ENCODE measurements at places on chromosomes 16 and 17.
A peak's percentile ranks its signal among the peaks of the same experiment; 100 is the strongest.

- DNase-seq = no peak
Measured at GRCh38 chr16:8812162-8812843, 14.7 kb downstream of the PMM2 start.

DNA sequence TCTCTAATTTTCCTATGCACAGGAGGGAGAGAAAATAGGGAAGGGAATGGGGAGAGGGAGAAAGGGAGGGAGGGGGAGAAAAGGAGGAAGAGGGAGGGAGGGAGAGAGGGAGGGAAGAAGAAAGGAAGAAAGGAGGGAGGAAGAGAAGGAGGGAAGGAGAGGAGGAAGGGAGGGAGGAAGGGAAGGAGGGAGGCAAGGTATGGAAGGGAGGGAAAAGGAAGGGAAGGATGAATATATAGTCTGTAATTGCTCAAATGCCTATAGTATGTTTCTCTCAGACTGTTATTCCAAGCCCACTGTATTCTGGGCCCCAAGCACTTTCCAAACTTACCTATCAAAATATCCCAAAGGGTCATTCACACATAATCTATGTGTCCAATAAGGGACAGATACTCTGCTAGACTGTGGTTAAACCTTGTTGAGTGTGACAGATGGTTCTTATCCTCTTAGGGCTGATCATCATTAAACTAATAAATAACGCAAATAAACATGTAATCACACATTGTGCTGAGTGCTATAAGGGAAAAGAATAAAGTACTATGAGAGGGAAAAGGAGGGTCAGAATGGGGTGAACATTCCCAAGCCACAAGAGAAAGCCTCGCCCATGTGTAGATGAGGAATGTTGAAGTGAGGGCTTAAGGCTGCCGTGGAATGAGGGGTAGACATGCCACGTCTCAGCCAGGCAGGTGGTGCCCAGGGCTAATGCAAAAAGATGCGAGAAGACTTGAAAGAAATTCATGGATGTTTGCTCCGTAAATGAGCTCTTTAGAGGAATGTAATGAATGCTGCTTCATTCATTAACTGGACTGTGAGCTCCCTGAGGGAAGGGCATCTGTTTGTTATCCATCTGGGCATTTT, 30.6 kb downstream of the ASIC2 start:
- no peak for DNase-seq

- DNase-seq = no peak
Measured at GRCh38 chr17:17855976-17856375, 19.2 kb upstream of the SREBF1 start.

DNA sequence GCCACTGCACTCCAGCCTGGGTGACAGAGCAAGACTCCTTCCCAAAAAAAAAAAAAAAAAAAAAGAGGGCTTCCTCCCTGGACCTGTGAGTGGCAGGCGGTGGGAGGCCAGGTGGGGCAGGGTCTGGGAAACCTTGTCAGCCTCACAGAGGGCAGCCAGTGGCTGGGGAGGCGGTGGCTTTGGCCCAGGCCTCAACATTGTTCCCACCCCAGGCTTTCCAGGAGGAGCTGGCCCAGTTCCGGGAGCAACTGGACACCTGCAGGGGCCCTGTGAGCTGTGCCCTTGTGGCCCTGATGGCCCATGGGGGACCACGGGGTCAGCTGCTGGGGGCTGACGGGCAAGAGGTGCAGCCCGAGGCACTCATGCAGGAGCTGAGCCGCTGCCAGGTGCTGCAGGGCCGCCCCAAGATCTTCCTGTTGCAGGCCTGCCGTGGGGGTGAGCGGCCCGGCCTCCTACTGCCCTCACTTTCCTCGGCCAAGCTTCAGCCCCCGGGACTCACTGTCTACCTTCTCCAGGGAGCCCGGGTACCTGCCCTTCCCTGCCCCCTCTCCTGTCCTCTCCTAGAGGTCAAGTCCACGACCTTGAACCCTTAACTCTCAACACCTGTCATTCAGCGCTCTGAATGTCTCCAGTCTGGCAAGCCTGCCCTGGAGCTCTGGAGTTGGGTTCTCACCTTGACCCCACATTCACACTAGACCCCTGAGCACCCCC, 12.4 kb downstream of the ZNF213 start:
- no peak for DNase-seq

DNA sequence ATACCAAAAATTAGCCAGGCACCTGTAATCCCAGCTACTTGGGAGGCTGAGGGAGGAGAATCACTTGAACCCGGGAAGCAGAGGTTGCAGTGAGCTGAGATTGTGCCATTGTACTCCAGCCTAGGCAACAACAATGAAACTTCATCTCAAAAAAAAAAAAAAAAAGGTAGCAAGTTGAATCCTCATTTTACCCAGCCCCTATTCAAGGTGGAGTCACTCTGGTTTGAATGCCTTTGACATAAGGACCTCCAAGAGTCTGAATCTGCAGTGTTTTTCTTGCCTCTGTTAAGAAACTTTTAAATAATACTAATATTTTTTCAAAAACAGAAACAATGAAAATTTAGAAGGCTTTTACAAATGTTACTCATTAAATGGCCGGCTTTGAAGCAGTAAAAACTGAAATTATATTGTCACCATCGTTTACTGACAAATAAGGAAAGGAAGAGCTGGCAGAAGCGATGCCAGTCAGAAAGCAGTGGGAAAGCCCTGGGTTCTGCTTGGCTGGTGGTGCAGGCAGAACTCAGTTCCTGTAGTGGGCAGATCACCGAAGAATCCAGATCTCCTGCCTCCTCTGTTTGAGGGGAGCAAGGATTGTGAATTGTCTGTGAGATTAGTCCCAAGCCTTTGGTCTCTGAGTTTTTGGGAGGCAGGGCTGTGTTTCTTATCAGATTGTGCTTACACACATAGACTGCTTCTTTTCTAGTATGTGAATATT, 99.7 kb upstream of the HAS3 start:
- no peak for DNase-seq

- no peak for DNase-seq
Measured at GRCh38 chr16:78695391-78695790, 595.9 kb downstream of the WWOX start.

DNA sequence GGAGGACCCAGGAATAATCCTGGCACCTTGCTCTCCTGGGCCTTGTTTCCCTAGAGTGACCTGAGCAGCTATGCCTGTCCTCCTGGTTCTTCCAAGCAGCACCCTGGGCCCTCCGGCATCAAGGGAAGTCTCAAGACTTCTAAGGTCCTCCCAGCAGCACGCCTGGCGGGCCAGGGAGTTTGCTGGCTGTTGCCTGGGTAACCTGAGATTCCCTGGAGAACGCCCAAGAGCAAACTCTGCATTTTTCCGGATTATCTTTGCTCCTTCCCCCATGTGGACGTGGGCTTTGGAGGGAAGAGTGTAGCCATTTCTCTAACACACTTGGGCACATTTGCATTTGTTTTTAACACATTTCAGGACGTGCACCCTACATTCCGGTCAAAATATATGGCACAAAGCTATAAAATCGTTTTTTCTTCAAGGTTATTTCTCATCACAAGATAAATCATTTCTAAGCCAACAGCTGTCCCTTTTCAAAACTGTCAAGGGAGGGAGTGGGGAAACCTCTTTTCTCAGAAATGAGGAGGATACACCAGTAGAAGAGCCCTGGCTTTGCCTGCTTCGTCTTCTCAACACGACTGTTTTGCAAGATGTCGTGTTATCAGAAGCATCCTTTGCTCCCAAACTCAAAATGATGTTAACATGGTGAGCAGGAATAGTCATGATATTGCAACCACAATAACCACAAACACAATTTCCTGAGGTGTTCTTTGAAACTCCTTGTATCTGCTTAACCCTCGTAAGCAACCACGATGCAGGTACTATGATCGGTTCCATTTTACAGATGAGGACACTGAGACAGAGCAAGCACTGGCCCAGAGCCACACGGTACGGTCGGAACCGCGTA, 116.5 kb downstream of the ADCY9 start:
- no peak for DNase-seq

DNA sequence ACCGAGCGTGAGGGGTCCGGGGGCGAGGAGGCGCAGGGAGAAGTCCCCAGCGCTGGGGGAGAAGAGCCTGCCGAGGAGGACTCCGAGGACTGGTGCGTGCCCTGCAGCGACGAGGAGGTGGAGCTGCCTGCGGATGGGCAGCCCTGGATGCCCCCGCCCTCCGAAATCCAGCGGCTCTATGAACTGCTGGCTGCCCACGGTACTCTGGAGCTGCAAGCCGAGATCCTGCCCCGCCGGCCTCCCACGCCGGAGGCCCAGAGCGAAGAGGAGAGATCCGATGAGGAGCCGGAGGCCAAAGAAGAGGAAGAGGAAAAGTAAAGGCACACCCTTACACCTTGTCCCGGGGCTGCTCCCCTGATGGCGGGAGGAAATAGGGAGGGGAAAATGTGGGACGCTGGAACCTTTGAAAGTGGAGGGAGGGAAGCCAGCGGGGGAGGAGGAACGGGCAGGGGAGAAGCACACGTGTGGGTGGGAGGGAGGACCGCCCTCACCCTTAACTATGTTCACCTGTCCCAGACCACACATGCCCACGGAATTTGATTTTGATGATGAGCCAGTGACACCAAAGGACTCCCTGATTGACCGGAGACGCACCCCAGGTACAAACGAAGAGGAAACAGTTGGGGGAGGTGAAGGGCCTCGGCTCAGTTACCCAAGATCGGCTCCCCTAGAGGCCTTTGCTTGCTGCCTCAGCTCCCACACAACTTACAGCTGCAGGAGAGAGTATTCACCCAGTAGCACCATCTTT, 916 bp downstream of the PAGR1 start:
- peak; percentile 58 for DNase-seq

DNA sequence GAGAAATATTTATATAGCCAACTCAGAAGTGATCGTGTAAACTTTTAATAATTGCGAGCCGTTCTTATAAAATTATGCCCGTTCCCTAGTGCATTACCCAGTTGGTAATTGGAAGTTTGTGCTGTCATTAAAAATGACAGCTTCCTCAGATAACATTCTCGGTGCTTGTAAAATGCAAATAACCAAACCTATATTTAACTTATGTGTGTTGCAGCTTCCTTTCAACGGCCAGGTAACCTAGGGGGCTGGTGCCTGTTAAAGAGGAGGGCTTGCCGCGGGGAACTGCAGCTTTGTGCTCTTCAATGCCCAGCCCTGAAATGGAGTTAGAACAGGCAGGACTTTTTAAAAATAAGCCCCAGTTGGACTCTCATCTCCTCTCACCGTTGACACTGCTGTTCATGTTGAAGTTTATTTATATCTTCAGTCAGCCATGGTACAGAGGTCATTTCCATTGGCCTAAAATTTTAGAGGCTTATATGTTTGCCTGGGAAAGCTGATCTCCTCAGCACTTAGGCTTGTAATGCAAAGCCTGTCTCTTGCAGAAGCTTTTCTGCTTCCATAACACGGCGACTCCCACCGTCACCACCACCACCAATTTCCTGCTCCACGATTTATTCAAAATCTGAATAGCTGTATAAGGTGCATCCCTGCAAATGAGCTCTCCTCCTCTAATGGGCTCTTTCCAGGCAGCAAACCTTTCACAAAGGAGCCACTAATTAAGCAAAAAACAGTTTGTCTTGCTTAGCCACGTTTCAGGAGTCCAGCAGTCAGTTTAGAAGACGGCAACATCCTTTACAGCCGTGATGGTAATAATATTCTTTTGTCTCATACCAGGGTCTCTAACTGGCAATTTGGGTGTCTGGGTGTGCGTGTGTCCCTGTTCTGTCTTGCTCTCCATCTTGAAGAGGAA, 74.7 kb downstream of the RPA1 start:
- DNase-seq = no peak

DNA sequence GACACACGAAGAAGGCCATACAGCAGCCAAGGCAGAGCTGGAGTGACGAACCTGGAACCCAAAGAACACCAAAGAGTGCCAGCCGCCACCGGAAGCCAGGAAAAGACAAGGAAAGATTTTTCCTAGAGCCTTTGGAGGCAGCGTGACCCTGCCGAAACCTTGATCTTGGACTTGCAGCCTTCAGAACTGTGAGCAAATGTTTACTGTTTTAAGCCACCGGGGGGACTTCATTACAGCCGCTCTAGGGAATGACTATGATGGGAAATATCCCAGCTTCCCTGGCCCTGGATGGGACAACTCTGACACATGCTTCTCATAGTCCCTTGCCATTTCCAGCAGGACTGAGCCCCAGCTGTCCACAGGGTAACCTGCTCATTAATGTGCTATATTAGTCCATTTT, 270.6 kb downstream of the HAPSTR1 start:
- DNase-seq = no peak

GRCh38 chr17:79835470-79835899, 3.8 kb downstream of the CBX4 start:
- no peak for DNase-seq

DNA sequence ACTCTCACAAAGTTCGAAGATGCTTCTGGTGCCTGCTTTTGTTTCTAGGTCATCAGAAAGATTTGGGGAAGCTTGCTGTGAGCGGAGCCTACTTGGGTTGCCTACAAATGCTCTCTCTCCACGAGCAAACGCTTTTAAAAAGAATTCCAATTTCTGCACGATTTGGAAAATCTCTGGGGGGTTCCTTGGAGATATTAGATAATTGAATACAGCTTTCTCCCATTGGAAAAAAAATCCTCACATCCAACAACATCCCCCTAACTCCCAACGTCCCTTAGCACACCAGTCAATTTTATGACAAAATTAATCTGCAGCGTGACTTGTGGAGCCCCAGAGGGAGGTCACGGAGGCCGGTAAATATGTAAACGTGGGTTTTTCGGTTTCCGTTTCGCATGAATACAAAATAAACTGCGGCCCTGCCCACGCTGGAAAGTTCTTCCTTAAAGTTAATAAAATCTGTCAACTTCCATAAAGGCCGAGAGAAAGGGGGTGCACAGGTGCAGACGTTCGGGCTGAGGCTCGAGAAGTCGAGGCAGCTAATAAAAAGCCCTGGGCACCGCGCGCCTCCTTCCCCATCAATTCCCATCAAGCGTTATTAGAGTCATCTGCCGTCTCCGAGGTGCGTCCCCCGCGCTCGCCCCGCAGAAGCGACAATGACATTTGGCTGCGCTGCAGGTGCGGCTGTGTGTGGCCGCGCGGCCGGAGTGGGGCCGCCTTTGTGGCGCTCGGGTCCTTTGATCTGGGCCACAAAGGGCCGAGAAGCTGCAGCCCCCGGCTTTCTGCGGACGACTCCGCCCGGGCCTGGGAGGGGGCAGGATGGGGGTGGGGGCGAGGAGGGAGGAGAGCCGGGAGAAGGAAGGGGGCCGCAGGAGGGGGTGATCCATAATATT, 37.6 kb downstream of the SALL1 start:
- no peak for DNase-seq

DNA sequence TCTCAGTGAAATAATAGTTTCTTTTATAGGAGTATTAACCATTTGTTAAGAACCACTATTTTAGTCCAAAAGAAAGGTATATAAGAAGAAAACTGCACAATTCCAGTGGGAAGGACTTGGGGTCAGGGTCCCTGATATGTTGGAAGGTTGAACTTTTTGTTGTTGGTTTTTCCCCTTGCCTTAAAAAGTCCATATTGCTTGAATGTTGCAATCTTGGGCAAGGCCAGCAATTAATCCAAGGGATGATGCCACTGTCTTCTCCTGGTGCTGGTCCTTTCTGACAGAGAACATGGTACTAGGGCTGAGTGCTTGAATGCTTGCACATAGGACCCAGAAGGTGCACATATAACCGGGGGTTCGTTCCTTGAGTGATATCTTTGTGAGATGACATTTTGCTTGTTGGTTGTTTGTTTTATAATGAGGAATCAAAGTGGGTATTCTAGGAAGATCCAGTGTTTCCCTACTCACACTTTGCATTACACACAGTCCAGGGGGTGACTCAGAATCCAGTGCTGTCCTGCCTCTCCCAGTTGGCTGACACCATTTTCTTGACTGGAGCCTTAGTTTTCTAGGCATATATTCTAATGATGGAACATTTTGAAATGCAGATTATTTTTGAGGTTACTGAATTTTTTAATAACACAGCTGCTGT, 54.9 kb downstream of the SIAH1 start:
- no peak for DNase-seq

All from stimulated activated naive CD4-positive, alpha-beta T cell treated with Interleukin-2 at 50 U/mL for 16 hours (primary cell).